Spinal cord (tissue), 10 donors: ENCODE measurements at places on chromosomes 16 and 17. TPM values are rescaled to one million over a fixed set of nuclear protein-coding genes. Genes with fewer than 3 reads are reported as not detected.

PLA2G10 gene
- total RNA-seq, result 0.22 TPM

PDE6G gene
- total RNA-seq, result not detected

GRCh38 chr16:52629296-52629695 lies 82.4 kb upstream of the TOX3 start:
- no peak for DNase-seq

DNA sequence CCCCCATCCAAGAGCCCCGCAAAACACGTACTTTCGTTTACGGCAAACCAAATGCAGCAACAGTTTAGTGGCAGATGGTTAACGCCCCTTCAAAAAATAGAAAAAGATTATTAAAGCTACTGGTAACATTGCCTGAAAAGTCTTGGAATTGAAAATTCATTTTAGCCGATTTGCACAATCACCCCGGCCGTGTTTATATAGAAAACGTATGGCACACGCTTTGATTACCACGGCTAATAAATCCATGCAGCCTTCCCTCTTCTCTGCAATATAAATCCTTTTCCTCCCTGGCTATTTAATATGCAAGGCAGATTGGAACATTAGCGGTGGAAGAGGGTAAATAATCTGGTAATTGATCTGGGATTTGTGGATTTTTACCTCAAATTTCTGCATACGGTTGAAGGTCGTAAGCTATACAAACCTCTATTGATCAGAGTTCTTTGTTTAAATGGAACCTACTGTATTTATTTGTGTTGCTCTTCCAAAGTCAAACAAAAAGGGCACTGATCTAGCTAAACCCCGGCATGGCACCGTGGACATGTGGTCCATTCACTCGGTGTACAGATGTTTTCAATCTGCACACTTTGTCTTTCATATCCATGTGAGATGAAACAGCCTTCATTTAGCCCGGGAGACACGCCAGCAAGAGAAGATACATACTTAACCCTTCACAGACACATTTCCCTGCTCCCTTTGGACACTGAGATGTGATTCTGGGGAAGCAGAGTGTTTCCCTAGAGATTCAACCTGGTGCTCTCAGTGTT lies 238.1 kb upstream of the MAF start:
- peak; percentile 43 for DNase-seq

DNA sequence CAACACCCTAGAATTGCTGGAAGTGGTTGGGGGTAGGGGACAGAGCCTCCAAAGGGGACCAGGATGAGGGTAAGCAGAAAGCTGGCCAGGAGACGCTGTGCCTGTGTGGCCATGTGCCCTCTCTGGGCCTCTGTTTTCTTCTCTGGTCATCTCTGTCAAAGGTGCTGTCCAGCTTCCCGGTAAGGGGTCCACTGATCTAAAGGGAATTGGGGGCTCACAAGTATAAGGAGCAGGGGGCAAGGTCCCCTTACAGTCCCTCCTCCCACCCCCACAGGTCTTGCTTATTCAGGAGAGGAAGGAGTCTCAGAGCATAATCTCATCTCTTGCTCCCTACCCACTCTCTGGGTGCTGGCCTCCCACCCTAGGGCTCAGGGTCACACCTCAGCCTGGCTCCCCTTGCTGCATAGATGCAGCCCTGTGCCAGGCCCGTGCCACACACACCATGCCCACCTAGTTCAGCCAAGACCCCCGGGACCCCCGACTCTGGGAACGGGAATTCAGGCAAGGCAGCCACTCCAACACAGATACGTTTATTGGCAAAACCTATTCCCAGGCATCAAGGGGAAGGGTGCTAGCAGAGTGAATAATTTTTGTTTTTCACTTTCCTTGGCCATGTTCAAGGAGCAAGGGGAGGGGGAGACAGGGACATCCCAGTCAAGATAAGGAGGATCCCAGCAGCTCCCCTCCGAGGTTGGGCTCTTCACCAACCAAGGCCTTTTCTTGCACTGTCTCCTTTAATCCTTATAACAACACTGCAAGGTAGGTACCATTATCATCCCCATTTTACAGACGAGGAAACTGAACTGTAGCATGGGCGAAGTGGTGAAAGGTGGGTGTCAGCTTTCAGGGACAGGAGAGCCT lies 19.8 kb downstream of the SLC4A1 start:
- no peak for DNase-seq

- DNase-seq, result no peak
These were observed 144.0 kb downstream of the SOX9 start for GRCh38 chr17:72264682-72265405.
